ENCODE measurements at places on chromosomes 7 and 10.

- no peak for DNase-seq
Observed at GRCh38 chr10:48288661-48289060, 14.2 kb upstream of the FRMPD2 start.

DNA sequence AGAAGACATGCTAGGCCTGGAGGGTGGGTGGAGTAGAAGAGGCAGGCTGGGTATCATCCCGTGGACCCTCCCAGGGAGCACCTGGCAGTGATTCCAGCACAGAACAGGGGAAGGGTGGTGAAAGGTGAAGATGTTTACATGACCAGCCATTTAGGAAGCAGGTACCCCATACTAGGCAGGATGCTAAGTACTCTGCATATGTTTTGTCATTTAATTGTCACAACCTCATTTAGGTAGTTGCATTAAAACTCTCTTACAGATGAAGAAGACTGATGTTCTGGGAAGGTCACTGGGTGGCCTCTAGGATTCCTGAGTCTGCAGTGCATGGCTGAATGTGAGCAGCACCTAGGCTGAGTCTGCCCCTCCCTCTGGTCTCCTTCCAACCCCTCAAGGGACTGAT, 15.2 kb downstream of the ITPRIP start:
- DNase-seq: no peak

- no peak for DNase-seq
Observed at GRCh38 chr10:94383530-94383929, 18.8 kb upstream of the TBC1D12 start.

DNA sequence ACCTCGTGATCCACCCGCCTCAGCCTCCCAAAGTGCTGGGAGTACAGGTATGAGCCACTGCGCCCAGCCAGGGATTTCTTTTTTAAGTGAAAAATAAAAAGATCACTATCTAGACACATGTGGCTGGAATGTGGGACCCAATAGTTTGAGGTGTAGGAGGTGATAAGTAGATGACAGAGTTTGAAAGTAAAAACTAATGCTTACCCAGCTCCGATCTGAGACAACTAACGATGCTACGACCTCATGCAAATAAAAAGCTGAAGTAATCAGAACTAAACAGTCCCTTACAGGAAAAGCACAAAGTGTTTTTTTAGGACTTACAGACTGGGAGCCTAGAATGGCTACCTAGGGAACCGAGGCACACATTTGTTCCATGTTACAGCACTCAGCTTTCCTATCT, 23.0 kb downstream of the PCGF6 start:
- DNase-seq: no peak

GRCh38 chr7:87482115-87482514, 6.6 kb upstream of the ABCB4 start:
- no peak for DNase-seq

All from fibroblast of the aortic adventitia (primary cell).